ENCODE measurements at places on chromosomes 12 and 14.
A peak's percentile ranks its signal among the peaks of the same experiment; 100 is the strongest.

- no peak for DNase-seq
These were observed 65.8 kb downstream of the GALNT9 start for GRCh38 chr12:132263451-132264049.

DNA sequence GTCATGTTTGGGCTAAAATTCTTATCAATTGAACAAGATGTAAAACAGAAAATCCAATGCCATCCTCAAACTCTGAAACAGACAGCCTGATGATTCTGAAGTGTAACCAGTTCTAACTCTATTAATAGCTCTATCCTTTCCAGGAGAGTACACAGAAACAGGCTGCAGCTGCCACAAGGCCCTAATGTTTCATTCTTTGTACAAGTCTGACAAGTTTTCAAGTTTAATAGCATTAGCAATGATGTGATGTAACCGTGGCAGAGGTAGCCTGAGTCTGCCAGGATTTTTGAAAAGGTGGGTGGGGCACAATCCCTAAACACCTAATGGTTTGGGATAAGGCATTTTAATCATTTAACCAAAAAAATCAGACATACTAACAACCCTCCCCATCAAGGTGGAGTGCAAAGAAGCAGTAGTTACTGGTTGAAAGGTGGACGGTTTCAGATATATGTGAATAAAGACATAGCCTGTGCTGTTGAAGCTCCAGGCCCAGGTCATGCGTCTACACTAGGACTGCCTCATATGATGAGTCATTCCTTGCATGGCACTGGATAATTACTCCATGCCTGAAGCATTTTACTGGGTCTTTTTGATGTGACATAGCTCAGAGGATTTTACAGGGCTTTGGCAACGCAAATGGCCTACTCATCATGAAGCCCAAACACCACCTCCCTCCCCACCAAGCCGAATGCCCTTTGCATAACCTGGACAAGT is 145.1 kb upstream of the GRIP1 start:
- DNase-seq, result no peak

DNA sequence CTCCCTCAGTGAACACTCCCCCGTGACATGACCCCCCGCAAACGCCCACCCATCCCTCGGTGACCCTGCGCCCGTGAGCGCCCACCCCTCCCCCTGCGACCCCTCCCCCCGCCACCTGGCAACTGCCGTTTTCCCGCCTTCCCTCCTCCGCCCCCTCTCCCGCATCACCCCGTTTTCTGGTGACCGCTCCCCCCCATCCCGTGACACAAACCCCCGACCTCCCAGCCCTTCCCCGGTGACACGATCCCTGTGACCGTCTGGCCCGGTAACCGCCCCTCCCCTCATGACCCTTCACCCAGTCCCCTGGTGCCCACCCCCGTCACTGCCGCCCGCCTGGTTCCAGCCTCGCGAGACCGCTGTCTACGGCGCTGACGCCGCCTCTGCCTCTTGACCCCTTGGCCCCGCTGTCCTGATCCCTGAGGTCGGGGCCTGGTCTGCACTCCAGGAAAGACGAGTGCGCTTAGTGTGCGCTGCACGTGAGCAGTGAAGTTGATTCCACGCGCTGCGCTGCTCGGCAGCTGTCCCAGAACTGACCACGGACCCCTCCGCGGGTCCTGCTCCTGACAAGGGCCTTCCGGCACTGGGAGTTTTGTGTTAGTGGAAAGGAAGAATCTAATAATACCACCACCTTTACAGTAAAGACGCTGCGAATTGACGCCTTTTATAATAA is 59.4 kb downstream of the DDX51 start:
- peak; percentile 42 for DNase-seq

GRCh38 chr12:108019862-108020261 is 109.2 kb upstream of the WSCD2 start:
- no peak for DNase-seq

DNA sequence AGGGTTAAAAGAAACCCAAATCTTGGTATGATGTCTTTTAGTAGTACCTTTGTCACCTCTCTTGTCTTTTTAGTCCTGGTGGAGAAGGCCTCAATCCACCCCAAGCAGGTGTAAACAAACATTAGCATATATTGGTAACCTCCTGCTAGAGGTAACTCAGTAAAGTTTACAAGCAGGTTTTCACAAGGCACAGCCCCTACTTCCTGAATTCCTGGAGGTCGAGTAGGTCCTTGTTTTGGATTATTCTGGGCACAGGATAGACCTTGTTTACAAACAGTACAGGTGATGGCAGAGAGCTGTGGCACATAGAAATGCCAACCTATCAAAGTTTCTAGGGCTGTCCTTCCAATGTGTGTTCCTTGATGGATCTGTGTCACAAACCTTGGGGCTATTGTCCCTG is 99.1 kb downstream of the ALG10 start:
- DNase-seq, result no peak

GRCh38 chr14:71481021-71481654 is 451.1 kb upstream of the RGS6 start:
- DNase-seq, result no peak

GRCh38 chr12:56267443-56268071 is 815 bp downstream of the COQ10A start:
- DNase-seq, result peak; percentile 14

GRCh38 chr14:81550001-81550637 is 16.5 kb upstream of the SEL1L start:
- DNase-seq, result no peak

DNA sequence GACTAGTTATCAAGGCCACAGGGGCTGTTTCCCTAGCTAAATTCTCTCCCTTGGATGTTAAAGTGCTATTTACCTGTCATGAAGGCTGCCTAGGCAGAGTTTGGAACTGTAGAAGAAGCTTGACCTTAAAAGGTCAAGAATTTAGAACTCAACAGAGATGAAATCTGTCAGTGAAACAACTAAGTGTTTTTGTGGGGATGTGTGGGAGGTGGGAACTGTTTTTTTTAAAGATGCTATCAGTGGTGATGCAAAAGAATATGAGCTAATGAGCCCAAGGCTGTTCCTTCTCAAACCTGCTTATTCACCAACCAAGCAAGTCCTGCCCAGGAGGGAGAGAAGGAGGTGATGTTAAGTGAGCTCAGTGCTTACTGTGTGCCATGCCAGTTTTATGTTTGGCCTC is 40.8 kb upstream of the POC1B start:
- peak; percentile 23 for DNase-seq

DNA sequence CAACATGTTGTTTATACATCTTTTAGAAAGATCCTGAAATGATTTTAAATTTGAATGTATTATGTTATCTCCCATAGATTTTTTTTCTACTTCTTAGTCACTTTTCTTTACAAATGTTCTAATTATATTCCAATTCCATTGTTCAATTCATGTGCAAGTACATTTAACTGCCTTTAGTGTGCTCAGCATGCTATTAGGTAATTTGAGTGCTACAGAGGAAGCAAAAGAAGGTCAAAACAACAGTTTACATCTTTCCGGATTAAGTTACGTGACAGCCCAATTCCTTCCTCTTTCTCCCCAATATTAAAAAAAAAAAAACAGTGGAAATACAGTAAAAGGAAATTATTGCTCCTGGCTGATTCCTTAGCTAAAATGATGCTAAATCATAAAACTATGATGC is 98.3 kb downstream of the RTN1 start:
- DNase-seq, result no peak

DNA sequence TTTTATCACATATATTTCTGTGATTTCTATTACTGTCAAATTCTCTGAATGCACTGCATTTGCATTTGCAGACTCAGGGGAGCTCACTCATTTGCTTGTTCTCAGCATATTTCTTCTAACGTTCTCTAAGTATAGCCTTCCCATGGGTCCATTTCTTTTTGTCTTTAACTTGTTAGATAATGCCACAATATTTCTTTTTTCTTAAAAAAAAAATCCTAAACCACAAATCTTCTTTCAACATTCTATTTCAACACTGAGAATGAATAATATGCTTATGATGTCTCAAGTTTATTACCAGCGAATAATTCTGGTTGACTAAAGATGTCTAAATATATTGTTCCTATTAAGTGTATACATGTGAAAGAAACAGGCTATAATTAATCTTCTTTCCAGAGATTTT is 200.2 kb downstream of the ANO6 start:
- peak; percentile 12 for DNase-seq
